Spinal cord (tissue), 10 donors: ENCODE measurements at places on chromosomes 16 and 17. TPM values are rescaled to one million over a fixed set of nuclear protein-coding genes. Genes with fewer than 3 reads are reported as not detected.

Gene ALOX12
- not detected for total RNA-seq

Gene PPP1R1B
- total RNA-seq = 329 TPM

Gene PRR11
- total RNA-seq = 4.1 TPM

Gene SUZ12
- total RNA-seq = 39.4 TPM

Gene SYCE1L
- total RNA-seq = 14.4 TPM
